ENCODE measurements at places on chromosomes 3 and 15.

DNA sequence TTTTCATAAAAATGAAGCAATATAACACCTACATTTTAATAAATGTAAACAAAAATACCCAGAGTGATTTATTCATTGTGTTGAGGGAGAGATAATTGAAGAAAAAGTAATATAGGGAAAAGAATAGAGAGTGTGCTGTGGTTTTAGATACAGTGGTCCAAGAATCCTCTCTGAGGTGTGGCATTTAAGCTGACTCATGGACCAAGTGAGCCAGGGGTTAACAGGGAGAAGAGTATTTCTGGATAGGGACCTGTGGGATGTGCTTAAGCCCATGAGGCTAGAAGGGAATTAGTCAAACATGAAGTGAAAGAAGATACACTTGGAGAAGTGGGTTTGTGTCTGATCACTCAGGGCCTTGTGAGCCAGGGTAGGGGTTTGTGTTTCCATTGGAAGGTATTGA is 680.7 kb upstream of the GRM7 start:
- no peak for DNase-seq

GRCh38 chr3:27880969-27881892 is 159.1 kb upstream of the EOMES start:
- peak; percentile 26 for DNase-seq

DNA sequence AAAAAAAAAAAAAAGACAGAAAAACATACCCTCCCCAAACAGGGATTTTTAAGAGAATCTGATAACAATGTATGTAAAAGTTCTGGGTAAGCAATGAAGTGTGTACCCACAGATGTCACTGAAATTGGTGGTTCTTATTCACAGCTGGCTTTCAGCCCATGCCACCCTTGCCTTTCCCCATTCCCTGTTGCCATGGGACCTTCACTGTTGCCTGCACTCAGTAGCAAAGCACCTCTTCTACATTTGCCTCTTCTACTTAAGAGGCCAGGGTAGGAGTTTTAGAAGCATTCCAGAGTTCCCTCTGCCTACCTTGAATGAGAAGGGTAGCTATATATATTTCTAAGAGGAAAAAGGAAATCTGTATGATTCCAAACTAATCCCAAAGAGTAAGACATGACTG is 57.4 kb downstream of the FMN1 start:
- DNase-seq: no peak

DNA sequence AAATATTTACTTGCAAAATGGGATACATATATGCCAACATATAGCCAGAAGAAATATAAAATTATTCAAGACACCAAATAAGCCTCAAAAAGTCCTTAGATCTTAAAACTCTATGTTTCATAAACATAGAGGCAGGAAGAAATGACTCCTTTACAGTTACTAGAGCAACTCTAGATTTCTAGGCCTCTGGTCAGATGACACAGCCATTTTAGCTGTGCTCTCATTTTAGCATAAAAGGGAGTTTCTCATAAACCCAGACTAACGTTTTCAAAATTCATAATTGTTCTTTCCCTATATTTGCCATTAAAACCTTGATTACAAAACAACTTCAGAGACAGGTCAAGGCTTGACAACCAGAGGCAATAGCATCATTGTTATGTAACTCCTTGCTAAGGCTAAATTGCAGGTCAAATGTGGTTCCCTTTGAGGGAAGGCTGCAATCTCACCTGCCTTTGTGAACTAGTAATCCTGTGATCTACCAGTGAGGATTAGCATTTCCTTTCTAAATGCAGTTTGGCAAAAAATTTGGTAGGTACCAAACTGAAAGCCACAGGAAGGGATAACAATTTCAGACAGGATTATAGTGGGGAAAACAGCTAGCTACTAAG is 8.2 kb downstream of the THOC7 start:
- no peak for DNase-seq

All from stimulated activated CD8-positive, alpha-beta memory T cell treated with anti-CD3 and anti-CD28 coated beads, Interleukin-4, amount 100 ng/mL, for 4 hours (primary cell).